ENCODE measurements at places on chromosomes 3 and 15.

DNA sequence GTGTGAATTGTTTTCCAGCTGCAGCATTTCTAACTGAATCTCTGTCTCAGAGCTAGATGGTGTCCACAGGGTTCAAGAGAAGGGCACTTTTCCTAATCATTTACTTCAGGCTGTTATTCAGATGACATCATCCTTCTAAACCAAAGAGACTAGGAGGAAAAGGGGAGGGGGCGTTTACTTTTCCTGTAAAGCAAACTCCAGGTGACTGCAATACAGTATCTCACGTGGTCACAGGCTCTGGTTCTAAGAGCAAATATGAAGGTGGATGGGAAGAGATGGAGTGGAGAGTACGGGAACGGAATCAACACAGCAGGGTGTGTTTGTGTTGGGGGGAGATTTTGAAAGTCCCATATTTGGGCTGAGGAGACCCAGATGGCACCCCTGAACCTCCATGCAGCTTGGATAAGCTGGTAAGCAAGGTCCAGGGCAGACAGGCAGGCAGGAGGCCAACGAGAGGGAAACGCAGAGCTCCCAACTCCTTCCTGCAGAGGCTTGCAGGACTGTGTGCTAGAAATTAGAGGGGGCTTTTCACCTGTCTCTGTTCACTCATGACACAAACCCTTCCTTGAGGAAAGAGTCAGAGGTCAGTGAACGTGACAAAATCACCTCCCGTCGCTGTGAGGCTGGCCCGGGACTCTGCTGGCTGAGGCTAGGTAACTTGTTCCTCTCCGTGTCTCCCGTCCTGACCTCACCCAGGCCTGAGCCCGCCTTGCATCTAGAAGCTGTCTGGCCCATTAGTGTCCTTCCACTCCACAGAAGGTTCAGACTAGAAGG, 151.2 kb downstream of the OPA1 start:
- no peak for DNase-seq

DNA sequence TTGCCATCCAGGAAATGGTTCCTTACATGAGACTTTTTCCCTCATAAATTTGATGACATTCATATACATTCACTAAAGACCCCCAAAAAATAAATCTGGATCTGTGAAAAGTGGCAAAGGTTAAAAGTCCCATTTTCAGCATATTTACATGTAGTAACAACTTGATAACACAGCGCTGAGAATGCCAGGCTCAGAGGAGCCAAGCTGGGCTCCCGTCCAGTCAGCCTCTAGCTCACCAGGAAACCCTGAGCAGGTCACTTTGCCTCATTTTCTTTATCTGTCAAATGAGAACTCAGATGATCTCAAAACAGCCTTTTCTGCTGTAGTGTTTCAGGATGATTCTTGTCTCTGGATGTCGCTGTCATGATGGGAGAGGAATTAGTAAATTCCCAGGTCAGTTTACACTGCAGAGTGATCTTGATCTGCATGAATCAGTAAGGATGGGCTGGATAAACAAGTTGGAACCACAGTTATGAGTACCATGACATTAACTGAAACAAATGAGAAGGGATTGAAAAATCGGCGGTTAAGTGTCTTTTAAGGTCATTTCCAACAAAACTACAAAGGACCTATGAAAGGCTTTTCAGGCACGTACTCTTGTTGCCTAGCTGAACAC, 82.8 kb downstream of the PPARG start:
- DNase-seq: no peak

DNA sequence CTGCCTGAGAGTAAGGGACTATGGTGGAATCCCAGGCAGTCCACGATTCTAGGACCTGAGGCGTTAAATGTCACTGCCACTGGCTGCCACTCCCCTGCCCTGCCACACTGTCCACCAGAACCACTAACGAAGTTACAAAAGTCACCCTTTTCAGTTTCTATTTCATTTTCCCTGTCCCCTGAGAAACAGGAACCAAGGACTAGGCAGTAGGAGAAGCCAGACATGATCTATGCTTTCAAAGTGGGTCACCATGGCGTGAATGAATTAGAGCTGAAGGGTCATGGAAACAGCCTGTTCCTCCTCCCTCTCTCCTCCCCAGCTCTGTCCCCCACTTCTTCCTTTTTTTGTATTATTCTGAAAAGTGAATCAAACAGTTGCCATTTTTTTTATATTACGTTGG, 9.1 kb upstream of the ADPRH start:
- DNase-seq: peak; percentile 89

- DNase-seq: no peak
Observed at GRCh38 chr15:42491539-42492225, 741 bp upstream of the ZNF106 start.

- no peak for DNase-seq
Observed at GRCh38 chr3:159586571-159587202, 401.9 kb upstream of the IL12A start.

DNA sequence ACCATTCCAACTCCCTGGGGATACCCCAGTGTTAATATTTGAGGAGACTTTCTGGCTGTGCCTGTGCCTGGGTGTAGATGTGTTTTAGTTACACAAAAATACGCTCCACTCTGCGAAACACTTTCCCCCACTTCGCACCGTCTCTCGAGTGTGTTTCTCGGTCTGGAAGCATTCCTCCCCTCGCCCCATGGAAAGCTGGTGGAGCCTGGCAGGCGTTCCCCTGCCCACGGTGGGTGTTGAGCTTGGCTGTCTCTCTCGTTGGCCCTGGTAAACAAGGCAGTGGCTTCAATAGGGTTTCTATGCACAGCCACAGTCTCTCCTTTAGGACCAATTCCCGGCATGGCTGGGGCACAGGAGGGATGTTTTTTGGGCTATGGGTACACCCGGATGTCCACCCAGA, 19.3 kb downstream of the IQSEC1 start:
- DNase-seq: no peak

DNA sequence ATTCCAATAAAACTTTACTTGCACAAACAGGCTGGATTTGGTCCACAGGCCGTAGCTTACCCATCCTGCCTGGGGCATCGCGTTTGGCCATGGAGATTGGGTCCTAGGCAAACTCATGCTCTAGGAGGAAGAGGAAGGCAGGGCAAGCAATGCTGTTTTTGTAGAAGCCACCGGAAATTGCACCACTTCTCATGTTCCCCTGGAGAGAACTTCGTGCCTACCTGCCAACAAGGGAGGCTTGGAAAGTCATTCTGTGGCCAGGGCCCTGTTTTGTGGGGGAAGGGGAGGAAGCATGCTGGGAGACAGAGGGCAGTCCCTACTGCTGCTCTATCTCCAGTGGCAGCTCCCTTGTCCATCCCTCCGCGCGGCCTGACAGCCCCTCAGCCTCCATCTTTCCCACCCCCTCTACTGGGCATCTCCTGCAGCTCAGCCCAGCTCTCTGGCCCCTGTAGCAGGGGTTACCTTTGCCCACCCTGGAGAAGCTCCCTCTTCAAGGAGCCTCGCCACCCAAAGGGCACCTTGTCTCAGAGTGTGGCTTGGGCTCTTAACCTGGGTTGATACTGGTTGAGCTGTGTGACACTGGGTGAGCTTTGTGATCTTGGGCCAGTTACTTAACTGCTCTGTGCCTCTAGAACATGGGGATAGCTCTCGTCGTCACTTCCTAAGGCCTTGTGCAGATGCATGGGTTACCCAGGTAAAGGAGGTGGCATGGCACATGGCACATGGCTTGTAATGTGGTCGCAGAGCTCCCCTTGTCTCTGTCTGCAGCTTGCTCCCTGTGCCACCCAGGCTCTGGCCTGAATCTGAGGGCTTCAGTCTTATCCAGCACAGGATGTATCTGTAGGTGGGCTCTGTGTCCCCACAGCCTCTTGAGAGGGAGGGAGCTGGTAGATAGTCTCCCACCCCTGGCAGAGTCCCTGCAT, 6.1 kb downstream of the ABTB1 start:
- DNase-seq: peak; percentile 51

DNA sequence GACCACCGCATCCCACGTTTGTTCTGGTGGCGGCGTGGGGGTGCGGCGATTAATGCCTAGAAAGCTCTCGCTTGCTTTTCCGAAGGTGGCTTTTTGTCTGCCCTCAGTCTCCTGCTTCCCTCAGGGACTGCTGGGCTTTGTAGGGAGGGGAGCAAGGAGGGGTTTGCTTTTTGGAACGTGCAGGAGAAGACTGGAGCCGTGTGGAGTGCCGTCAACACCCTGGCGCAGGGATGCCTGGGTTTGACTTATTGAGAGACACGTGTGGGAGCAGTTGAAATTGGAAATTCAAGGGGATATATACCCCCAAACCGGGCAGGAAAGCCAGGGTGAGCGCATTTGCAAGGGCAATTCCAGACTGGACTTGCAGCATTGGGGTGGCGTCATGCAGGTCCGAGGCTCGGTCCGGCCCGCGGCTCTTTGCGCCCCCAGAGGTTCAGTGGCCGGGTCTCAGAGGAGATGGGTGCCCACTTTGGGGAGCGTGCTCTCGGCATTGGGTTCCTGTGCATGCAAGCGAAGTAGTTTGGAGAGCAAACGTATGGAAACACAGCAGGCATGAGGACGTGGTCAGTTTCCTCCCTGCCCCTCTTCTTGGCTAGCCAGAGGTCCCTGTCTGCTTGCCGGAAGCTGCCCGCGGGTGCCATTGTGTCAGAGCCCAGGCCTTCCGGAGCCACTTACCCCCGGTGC, 2.1 kb downstream of the EPHB1 start:
- no peak for DNase-seq

DNA sequence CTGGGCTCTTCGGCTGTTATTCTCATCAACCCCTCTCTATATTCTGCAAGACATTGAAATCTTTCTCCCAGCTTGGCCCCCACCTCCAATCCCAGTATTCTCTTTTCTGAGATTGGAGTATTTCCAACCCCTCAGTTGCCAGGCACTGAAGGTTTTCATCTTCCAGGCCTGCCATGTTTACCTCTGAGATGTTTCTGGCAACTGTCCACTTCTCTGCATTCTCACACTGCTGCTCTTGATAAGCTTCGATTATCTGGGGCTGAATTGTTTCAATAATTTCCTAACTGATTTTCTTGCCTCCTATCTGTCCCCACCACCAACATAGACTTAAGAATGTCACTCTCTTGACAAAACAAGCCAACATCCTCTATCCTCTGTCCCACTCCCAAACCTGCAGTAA, 1.4 kb upstream of the GPR156 start:
- no peak for DNase-seq

Data from suppressor macrophage (primary cell).